ENCODE measurements at places on chromosomes 6 and 20. TPM values are rescaled to one million over a fixed set of nuclear protein-coding genes. Genes with fewer than 3 reads are reported as not detected.

The GATA5 gene
- total RNA-seq = not detected

The PSORS1C2 gene
- not detected for total RNA-seq

The SAMD5 gene
- total RNA-seq = 2.6 TPM

The PPP1R16B gene
- total RNA-seq = under 0.01 TPM

The TBX18 gene
- total RNA-seq = 55.7 TPM

The MROH8 gene
- 3.6 TPM for total RNA-seq

The BHLHE23 gene
- total RNA-seq = not detected

The MBOAT1 gene
- total RNA-seq = 4.8 TPM

The SLC22A2 gene
- total RNA-seq = not detected

The SCUBE3 gene
- total RNA-seq = 0.44 TPM

The RNF146 gene
- 64.0 TPM for total RNA-seq

The RBL1 gene
- total RNA-seq = 19.2 TPM

The PET117 gene
- 12.9 TPM for total RNA-seq

The CPNE5 gene
- total RNA-seq = 0.15 TPM

The NCR2 gene
- total RNA-seq = not detected

The PABPC1L gene
- 14.1 TPM for total RNA-seq

The SEMG1 gene
- not detected for total RNA-seq

The BPIFB1 gene
- not detected for total RNA-seq

The NMBR gene
- total RNA-seq = not detected

The DSP gene
- 0.44 TPM for total RNA-seq

The GHRH gene
- not detected for total RNA-seq

The PI16 gene
- not detected for total RNA-seq

The SLPI gene
- not detected for total RNA-seq

The ZNF391 gene
- 1.8 TPM for total RNA-seq

The CCM2L gene
- not detected for total RNA-seq

The SIRPD gene
- not detected for total RNA-seq

The SASH1 gene
- 106 TPM for total RNA-seq

Data from smooth muscle cell of trachea (primary cell).